Activated gamma-delta T cell treated with Interleukin-2 at 50 U/mL for 16 hours (primary cell): ENCODE measurements at places on chromosomes 16 and 17.

GRCh38 chr17:37207103-37207502 is 168.7 kb upstream of the C17orf78 start:
- no peak for DNase-seq

DNA sequence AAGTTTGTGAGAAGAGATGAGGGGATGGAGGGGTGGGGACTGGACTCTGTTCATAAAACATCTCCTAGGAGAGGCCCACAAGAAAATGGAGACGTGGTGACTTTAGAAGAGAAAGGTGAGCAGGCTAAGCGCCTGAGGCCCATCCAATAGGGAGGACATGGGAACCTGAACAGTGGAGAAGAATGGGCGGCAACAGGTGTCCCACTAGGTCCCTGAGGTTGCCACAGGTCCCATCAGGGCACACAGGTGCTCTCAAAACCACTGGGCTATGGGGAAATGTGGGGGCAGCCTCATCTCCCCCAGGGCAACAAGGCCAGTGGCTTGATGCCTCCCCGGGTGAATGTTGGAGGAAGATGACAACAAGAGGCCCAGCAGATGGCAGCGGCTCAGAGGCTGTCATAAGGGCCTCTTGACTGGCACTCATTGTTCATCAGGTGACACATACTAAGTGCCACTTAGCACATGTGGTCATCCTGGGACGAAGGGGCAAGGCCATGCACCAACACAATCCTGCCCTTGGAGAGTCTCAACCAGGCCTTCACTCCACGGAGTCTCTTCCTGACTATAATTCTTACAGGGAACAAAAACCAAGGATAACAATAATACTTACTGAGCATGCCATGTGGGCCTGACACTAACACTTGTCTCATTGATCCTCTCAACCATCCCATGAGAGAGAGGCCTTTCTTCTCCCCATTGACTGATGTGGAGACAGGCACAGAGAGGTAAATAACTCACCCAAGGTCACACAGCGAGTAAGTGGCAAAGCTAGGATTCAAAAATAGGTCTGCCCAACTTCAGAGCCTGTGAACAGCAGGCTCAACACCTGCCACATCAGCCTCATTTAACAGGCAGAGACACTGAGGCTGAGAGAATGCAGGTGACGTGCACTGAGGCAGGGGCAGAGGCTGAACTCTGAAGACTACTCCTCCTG is 38.0 kb downstream of the CUEDC1 start:
- DNase-seq, result peak; percentile 26

- no peak for DNase-seq
Measured at GRCh38 chr16:70255574-70255973, 3.8 kb upstream of the EXOSC6 start.

GRCh38 chr17:40022961-40023541 is 7.8 kb downstream of the CSF3 start:
- no peak for DNase-seq

- no peak for DNase-seq
Measured at GRCh38 chr17:73697872-73698271, 53.6 kb upstream of the SDK2 start.
